ENCODE measurements at places on chromosomes 7 and 10.

DNA sequence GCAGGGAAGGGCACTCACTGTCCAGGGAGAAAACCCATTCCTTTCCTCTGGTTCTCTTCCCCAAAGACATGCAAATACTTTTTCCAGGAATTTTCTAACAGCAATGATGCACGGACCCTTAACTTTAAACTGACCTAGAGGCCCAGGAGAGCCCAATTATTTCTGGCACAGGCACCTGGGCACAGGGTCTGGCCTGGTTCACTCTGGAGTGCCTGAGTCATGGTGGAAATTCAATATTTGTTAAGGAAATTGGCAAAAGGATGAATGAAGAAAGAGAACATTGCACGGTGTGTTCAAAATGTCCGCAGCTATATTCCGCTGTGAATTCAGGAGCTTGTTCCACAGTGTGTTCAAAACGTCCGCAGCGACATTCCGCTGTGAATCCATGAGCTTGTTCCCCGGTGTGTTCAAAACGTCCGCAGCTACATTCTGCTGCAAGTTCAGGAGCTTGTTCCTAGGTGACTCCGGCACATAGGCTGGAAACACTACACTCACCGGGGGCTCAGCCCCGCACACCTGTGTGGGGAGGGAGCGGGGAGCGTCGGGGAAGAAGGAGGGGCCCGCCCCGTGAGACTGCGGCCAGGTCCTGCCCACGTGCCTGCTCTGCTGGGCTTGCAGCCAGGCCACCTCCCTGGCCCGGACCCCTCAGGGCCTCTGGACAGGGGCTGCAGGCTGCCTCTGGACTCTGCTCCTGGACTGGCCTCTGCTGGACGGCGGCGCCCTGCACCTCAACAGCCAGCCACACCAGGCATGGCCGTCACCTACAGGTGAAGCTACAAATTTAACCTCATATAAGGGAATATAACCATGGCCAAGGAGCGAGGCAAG is 72.0 kb upstream of the FAM20C start:
- DNase-seq: no peak

DNA sequence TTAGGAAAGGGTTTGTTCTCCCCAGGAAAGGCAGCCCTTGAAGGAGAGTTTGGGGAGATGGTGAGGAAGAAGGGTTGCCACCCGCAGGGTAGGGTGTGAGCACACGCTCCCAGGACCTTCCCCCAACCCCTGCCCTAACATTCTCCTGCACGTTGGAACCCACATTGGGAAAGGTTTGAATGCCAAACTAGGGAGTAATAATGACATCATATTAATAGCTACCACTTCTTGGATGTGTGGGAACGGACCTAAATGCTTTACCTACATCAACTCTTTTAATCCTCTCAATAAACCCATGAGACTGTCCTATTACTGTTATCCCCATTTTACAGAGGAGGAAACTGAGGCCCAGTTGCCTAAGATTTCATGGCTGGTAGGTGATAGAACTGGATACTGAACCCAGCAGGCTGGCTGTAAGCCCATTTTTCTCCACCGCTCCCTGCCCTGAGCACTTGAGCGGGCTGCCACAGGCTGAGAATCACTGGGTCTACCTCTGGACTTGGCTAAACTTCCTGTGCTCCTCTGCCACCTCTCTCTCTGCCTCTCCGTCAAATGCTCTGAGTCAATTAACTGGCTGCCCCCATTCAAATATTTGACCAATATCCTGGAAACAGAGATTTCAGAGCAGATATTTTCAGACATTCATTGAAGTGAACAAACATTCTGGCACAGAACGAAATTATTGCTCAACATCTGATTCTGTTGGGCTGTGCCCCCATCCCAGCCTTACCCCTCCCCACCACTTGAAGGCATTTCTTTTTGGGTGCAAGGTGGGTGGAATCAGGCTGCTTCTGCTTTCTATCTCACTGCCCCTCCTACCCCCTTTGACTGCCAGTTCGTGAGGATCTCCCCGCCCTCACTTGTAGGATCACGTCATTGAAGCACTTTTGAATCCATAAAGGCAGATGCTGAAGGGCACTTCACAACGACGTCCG is 129.7 kb downstream of the C10orf105 start:
- DNase-seq: no peak

DNA sequence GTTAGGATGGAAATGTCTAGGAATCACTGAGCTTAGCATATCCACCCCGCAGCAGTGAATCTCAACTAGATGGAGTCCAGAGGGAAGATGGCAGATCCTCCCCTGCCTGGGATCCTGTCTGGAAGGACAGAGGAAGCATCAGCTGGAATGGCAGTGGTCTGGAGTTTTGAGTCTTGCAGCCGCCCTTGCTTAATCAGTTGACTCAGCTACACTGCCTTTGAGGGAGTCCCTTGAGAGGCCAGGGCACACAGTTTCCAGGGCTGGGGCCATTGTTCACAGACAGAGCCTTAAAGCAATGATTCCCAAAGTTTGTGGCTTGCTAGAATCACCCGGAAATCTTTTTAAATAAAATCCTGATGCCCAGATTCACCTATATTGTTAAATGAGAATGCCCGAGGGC is 128.1 kb downstream of the NT5C2 start:
- DNase-seq: no peak

DNA sequence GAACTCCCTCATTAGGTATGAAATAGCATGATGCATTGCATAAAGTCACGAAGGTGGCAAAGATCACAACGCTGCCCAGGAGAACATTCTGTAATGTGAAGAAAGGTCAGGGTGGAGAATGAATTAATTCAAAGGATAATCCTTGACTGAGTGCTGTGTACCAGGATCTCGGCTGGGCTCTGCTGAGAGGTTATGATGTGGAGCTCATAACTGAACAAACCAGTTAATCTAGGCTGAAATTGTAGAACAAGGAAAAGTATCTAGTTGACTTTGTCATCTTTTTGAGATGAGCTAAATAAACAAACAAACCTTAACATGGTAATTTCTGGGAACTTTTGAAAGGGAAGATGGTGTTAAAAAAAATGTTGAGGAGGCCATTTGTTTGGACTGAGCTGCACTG is 6.1 kb downstream of the MSMB start:
- peak; percentile 76 for DNase-seq

DNA sequence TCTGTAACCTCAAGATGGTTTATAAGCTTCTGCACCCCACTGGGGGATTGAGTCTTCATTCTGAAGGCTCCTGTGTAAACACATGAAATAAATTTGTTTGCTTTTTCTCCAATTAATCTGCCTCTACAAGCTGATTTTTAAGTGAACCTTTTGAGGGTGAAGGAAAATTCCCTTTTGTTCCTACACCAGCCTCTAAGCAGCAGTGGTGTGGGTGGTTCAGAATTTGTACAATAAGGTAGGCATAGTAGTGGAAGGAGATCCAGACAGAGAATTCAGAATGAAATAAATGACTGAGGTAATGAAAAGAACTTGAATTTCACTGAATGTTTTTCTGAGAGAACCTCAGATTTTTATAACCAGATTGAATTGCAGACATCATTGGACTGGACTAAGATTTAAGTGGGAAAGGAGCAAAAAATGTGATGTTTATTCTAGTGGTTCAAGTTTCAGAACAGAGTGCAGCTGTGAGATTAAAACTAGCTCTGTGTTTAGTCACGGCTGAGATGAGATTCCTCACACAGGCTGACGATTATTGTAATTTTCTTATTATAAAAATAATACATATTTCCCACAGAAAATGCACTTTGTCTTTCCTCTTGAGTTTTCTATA is 1162.2 kb downstream of the TYW1 start:
- no peak for DNase-seq

DNA sequence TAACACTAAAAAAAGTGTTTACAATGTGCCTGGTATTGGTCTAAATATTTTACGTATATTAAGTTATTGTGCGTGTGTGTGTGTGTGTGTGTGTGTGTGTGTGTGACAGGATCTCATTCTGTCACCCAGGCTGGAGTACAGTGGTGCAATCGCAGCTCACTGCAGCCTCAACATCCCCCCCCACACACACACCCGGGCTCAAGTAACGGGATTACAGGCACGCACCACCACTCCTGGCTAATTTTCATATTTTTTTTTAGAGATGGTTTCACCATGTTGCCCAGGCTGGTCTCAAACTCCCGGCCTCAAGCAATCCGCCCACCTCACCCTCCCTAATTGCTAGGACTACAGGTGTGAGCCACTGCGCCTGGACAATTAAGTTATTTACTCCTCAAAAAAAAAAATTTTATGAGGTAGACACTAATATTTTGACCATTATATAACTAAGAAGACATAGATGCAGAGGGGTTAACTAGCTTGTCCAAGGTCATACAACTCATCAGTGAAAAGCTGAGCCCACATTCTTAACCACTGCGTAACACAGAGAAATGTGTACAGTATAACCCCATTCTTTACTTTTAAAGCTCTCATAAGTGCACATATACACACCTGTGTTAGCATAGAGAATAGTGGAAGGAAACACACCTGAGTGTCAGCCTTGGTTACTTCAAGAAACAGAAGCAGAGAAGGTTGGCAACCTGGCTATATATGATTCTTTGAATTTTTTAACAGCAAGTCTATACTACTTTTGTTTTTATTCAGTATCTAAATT is 35.0 kb downstream of the DNAJC12 start:
- DNase-seq: no peak

DNA sequence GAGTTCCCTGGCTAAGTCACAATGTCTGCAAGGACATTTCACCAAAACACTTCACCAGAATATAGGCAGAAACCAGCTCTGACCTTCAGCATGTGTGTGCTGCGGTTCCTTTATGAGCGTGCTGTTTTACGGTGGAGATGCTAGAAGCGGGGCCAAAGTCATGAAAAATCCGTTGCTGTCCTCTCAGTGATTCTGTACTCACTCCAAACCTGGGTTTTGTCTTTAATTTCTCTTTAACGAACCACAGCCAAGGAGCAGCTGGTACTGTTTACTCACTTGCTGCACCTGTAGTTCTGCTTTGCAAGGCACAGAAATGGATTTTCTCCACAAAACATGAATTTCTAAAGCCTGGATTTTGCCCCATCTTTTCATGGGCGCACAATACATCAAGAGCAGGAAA is 639.9 kb downstream of the PHTF2 start:
- no peak for DNase-seq

DNA sequence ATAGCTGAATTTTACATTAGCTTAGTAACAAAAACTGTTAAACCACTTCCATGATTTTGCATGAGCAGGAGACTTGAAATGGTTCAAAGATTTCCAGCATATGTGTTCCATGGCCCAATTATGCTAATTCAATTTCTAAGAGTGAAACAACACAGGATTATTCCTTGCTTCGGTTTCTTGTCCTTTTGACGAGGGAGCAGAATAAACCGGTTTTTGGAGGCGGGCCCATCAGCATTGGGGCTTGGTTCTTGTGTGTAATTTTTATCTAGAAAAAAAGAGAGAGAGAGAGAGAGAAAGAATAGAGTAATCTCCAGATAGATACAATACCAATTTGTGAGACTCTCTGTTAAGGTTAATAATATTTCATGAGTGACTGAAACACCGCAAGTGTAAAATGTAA is 159.5 kb upstream of the ETV1 start:
- DNase-seq: no peak

DNA sequence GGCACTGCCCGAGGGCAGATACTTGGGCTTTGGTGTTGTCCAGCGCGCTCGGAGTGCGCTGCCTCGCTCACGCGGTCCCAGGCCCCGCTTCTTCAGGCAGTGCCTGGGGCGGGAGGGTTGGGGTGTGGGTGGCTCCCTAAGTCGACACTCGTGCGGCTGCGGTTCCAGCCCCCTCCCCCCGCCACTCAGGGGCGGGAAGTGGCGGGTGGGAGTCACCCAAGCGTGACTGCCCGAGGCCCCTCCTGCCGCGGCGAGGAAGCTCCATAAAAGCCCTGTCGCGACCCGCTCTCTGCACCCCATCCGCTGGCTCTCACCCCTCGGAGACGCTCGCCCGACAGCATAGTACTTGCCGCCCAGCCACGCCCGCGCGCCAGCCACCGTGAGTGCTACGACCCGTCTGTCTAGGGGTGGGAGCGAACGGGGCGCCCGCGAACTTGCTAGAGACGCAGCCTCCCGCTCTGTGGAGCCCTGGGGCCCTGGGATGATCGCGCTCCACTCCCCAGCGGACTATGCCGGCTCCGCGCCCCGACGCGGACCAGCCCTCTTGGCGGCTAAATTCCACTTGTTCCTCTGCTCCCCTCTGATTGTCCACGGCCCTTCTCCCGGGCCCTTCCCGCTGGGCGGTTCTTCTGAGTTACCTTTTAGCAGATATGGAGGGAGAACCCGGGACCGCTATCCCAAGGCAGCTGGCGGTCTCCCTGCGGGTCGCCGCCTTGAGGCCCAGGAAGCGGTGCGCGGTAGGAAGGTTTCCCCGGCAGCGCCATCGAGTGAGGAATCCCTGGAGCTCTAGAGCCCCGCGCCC is at the start of gene NPY:
TSS of gene NPY (plus strand) at position 294 of the 802 bp plus-strand sequence. CDS start 1,051 bp downstream, outside the sequence.
- DNase-seq: no peak

DNA sequence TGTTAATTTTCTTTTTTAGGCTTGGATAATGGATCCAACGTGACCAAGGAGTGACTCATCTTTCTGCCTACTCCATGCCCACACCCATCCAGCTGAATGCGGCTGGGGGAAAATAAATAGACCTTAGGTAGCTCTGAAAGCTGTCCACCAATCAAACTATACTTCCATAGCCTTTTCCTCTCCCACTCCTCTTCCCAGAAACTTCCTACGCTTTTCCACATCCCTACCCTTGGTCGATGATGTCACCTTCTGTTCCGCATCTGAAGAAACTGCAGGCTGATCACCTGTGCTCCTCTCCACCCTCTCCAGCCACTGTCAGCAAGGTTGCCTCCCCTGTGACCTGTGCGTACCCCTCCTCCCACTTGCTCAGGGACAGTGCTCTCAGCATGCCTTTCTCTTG is 359.8 kb upstream of the KLF6 start:
- peak; percentile 68 for DNase-seq

DNA sequence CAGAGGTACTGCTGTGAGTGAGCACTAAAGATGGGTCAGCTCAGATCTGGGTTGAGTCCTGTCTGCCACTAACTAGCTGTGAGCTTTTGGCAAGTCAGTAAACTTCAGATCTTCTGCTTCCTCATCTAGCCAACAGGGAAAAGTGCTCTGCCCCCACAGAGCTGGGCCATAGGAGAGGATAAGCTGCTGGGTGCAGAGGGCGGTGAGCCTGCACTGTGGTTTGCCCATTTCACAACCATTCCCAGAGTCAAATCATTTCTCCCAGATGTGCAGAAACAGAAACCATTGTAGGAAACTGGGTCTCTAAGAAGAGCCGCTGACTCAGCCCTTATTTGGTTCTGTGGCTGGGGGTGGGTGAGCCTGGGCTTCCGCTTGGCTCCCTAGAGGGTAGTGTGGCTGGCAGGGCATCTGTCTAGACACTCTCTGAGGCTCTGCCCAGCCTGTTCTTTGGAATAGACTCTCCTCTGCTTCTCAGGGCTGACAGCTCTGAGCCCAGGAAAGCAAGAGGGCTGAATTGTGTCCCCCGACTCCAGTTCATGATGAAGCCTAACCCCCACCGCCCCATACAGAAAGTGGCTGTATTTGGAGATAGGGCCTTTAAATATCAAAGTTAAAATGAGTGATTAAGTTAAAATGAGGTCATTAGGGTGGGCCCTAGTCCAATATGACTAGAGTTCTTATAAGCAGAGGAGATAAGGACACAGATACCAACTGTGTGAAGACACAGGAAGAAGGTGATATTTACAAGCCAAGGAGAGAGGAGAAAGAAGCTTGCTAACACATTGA is 29.5 kb upstream of the ARHGAP22 start:
- no peak for DNase-seq

- peak; percentile 64 for DNase-seq
Observed at GRCh38 chr10:29618341-29619171, 16.2 kb downstream of the SVIL start.

- DNase-seq: peak; percentile 23
Observed at GRCh38 chr10:20993830-20994527, 96.9 kb upstream of the NEBL start.

- no peak for DNase-seq
Observed at GRCh38 chr10:22704942-22705341, 9.4 kb downstream of the PIP4K2A start.

- DNase-seq: no peak
Observed at GRCh38 chr7:106121189-106121810, 9.2 kb upstream of the SYPL1 start.

- no peak for DNase-seq
Observed at GRCh38 chr10:125163803-125164202, 3.4 kb upstream of the CTBP2 start.

Data from epithelial cell of esophagus (primary cell).